ENCODE measurements at places on chromosomes 6 and 20. TPM values are rescaled to one million over a fixed set of nuclear protein-coding genes. Genes with fewer than 3 reads are reported as not detected.

The MLN gene
- not detected for total RNA-seq

The WFDC5 gene
- total RNA-seq = not detected

The GSTA4 gene
- 13.9 TPM for total RNA-seq

The TGM2 gene
- 31.4 TPM for total RNA-seq
